ENCODE measurements at places on chromosomes 16 and 17. TPM values are rescaled to one million over a fixed set of nuclear protein-coding genes. Genes with fewer than 3 reads are reported as not detected.

PRR15L gene
- total RNA-seq, result not detected

SLC52A1 gene
- total RNA-seq, result not detected

HBA1 gene
- total RNA-seq, result not detected

KRTAP4-1 gene
- total RNA-seq, result not detected

KRTAP4-9 gene
- 0.53 TPM for total RNA-seq

SLC25A19 gene
- 11.1 TPM for total RNA-seq

- DNase-seq, result peak; percentile 77
Observed at GRCh38 chr16:12067714-12068401, 91.3 kb downstream of the SNX29 start.

- DNase-seq, result no peak
Observed at GRCh38 chr17:59101178-59101577, 5.5 kb downstream of the TRIM37 start.

GRCh38 chr16:75620326-75621169 lies 2.5 kb downstream of the ADAT1 start:
- DNase-seq, result no peak

GRCh38 chr17:34321964-34322363 lies 2.7 kb downstream of the CCL8 start:
- DNase-seq, result no peak

DNA sequence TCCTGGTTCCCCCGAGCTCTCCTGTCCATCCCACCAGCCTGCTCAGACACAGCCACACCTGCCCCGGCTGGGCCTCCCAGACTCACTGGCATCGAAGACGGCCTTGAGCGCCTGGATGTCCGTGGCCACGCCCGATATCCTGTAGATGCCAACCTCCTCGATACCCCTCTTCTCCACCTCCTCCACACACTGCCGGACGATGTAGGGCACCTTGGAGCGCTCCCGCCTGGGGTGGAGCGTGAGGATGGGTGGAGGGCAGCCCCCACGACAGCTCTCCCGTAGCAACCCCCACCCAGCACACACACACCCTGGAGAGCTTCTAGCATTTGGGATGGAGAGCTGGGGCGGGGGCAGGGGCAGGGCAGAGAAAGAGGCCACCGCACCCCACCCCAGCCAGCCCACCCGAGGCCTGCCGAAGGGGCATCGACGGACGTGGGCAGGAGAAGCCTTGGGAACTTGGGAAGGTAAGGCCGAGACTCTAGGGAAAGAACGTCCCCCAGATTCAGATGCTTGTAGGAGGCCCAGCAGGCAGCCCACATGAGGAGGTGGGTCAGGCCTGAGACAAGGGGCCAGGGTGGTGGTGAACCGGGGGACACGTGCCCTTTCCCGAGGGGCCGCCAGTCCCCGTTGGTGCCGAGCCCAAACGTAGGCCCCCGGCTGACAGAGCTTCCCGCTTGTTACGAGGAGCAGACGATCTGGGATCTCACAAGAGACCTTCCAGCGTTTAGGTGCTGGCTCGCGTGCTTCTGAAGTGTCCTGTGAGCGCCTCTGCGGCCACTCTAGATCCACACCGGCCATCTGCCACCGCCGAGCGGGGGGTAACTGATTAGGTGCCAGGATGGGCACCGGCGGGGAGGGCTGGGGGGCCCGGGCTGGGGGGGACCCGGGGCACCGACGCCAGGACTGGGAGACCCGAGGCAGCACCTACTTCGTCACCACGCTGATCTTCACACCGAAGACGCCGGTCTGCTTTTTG lies 15.1 kb downstream of the TIMM22 start:
- no peak for DNase-seq

GRCh38 chr17:81471818-81472456 lies 40.7 kb downstream of the ACTG1 start:
- DNase-seq, result peak; percentile 87

- DNase-seq, result no peak
Observed at GRCh38 chr16:68499006-68499405, 40.1 kb upstream of the ZFP90 start.

DNA sequence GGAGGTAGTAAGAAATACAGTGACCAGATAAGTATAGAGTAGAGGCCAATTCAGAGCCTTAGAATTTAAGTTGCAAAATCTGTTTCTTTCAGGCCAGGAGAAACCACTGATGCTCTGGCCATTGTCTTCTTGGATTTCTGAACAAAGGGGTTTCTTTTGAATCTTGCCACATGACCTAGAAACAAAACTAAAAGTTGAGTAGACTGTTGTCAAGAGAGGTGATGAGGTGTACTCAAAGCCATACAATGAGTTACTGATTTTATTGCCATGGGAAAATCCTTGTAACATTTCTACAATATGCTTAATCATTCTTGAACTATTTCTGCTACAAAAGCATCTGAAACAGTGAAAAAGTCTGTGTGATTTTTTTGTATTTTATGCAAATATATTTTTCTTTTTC lies 881.3 kb downstream of the CDH11 start:
- peak; percentile 49 for DNase-seq

DNA sequence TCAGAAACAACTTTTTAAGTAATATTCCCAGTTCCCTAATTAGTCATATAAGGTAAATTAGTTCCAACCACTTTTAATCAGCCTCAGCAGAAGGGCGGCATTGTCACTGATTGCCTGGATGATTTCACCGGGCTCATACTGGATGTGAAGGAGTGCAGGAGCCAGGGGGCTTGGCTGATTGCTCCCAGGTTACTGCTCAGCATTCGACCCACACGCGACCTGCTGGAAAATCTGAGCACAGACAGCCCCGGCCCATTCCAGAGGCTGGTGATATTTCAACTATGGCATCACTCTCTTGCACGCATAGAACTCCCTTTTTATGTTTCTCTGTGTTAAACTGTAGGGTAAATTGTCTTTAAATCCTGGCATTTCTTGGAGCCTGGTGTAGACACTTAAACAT lies 34.2 kb downstream of the CPPED1 start:
- DNase-seq, result no peak

DNA sequence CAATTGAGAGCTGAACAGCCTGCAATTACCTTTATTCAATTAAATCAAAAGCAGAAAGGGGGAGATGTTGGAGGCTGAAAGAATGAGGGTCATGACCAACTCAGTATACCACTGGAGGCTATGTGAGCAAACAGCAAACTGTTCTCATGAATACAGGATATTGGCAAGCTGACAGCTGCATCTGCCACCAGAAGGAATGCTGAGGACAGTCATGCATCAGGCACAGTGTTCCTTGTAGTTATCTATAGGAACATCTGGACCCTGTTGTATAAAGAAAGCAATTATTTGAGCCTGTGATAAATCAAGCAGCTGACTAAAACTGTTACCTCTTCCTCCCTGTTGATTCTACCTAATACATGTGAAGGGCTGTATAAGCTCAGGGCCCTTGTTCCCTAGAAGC lies 2064.6 kb downstream of the TP53TG3F start:
- DNase-seq, result no peak

- peak; percentile 62 for DNase-seq
Observed at GRCh38 chr17:80082403-80083135, 18.8 kb upstream of the GAA start.

DNA sequence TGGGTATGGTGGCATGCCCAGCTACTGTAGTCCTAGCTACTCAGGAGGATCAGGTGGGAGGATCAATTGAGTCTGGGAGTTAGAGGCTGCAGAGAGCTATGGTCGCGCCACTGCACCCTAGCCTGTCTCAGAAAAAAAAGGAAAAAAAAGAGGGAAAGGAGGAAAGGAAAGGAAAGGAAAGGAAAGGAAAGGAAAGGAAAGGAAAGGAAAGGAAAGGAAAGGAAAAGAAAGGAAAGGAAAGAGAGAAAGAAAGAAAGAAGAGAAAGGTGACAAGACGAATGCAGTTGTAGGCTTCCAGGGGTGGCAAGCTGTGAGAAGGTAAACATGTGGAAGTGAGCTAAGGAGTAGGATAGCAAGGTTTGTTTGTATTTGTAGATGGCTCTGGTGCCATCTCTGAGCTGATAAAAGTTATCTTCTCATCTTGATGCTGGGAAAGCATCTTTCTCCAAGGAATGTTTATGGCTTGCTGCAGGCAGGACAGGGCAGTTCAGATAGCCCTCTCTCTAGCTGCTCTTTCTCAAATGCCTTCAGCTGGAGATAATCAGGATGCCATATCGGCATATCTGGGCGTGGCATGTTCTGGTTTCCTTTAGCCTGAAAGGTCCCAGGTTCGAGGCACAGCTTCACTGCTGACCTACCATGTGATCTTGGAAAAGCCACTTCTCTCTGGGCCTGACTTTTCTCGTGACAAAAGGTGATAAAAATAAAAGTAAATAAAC lies 2.8 kb upstream of the NOS2 start:
- no peak for DNase-seq

- no peak for DNase-seq
Observed at GRCh38 chr16:22358000-22358399, 16.4 kb downstream of the CDR2 start.

DNA sequence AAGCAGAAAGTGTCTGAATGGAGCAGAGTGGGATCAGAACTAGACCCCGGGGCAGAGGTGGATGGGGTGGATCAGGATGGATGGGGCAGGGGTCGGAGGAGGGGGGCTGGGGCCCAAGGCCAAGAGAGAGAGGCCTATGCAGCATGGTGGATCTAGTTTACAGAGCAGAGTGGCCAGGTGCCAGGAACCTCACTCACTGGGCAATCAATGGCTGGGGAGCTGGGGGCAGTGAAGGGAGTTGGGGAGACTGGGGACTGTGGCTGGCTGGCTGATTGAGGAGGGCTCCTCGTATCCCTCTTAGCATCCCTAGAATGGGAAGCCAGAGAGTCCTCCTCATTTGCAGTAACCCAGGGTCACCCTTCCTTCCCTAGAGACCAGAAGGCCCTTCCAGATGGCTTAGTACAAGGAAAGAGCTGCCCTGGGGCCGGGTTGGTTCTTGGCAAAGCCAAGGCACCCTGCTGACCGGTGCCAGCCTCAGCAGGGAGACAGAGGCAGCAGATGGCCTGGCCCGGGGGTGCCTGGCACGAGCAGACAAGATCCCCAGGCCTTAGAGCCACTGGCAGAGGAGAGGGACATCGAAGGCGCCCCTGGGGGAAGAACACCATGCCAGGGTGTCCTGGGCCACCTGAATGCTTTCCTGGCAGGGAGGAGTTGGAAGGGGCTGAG lies 36.8 kb downstream of the SRCIN1 start:
- no peak for DNase-seq

GRCh38 chr17:81286491-81287145 lies 8.5 kb downstream of the SLC38A10 start:
- no peak for DNase-seq

DNA sequence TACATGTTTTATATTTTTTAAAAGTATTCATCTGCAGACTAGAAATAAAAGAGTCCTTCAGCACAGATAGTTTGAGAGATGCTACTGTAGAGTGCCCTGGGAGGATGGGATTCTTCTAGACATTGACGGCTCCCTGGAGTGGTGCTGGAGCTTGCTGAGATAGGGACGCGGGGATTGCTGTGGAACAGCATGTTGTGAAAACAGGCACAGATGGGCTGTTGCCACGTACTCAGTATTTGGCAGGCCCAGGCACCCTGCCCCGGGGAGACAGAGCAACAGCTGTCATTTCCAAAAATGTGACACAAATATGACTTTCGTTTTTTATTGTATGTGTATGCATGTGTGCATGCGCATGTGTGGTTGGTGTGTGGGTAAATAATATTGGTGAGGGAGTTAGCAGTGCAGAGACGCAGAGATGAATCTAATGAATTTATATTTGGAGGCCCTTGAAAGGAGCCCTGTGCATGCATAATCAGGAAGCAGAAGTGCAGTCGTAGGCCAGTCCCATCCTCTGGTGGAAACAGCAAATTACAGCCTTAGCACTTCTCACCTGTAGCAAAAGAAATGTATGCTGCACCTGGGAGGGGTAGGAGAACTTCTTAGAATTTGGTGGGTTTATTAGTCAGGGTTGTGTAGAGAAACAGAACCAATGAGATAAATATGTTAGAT lies 6.2 kb upstream of the ABCA8 start:
- no peak for DNase-seq

DNA sequence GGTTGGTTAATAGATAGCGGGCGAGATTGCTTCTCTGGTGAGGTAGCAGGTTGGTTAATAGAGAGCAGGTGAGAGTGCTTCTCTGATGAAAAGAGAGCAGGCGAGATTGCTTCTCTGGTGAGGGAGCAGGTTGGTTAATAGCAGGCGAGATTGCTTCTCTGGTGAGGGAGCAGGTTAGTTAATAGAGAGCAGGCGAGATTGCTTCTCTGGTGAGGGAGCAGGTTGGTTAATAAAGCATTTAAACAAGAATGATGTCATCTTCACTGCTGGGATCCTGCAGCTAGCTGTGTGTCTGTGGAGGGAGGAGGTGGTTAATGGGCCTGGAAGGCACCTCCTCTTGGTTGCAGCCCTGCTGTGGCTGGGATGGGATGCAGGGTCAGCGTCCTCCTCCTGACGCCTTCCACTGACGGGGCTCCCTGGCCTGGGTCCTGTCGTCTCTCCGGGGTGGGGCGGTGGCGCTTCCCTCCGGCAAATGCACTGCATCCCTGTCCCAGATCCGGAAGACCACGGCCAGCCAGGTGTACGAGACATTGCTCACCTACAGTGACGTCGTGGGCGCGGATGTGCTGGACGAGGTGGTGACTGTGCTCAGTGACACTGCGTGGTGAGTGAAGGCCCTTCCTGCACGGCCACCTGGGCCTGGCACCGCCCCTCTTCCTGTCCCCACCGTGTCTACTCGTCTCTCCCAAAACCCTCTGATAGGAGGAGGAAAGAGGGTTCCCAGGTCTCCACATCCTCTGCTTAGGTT lies 99.2 kb upstream of the ZNF750 start:
- no peak for DNase-seq

DNA sequence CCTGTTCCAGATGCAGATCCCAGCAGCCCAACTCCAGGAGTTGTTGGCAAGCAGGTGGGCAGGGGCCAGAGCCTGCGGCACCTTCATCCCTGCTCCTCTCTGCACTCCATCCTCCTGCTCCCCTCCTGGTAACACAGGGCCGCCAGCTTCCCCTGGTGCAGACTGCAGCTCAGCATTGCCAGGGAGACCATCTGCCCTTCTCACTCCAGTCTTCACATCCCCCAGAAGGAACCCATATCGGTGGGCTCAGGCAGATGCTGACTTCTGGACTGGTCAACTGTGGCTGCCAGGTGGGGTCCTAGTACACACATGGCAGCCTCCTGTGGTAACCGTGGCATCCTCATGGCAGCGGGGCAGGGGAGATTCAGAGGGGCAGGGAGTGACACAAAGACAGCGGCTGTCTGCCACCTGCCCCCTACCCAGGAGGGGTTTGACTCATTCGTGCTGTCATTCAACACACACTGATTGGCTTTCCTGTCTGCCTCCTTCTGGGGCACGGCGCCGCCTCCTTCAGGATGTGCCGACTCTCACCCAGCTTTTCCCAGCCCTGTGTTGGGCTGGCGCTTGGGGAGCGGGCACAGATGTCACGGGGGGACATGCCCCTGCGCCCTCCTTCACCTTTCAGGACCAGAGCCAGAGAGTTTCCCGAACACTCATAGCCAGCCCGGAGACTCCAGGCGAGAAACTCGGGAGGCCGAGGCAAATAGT lies 120.9 kb downstream of the CMIP start:
- DNase-seq, result no peak

DNA sequence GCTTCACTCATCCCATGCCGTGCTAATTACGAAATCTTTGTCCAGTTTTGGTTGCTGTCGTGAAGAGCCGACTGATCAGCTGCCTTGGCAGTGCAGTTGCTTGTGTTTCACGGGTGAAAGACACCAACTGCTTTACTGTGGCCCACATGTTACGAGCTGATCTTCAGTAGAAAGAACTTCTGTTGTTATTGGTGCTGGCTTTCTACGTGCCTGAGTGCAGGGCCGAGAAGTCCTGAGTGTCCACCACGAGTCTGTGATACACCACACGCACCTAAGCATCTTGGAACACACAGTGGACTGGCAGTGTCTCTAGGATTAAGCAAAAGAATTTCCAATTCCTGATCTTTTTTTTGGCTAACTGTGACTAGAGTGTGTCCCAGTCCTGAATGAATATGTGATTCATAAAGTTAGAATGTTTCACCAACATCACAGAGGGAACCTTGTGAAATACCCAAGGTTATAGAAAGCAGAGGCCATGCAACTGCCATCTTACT lies 70.4 kb upstream of the CLEC18A start:
- peak; percentile 35 for DNase-seq
